ENCODE measurements at places on chromosomes 1 and 21.

DNA sequence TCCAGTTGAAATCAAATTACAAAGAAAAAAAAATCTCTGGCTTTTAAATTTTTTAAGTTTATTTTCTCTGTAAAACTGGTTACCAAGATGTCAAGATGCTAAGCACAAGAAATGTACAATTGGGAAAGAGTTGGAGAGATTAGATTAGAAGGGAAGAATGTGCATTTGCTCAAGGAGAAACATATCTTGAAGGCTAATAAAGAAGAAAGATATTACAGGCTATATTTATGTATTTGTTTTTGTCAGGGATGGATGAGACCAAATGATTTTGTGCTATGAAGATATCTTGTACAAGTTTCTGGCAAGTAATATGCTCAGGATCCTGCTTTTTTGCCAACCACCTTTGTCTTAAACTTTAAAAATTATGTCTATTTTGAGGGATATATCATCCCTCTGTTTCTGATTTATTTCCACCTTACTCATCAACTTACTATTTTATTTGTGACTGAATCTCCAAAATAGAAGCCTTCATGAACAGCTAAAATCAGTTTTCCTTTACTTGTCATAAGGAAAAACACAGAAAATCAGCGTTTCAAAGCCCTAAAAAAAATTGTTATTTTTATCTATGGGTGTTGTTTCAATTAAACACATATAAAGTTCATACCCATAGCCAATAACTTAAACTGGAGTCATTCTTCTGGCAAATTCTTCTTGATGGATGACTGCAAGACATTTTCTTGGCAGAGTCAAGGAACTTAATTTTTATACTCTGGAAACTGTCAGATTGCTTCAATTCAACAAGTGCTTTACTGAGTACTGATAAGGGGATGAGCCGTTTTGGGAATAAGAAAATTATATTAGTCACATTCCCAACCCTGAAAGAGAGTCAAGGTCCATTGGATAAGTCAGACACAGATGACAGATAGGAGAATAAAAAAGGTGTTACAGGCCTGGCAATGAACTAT, 141.8 kb downstream of the CTH start:
- DNase-seq = no peak

DNA sequence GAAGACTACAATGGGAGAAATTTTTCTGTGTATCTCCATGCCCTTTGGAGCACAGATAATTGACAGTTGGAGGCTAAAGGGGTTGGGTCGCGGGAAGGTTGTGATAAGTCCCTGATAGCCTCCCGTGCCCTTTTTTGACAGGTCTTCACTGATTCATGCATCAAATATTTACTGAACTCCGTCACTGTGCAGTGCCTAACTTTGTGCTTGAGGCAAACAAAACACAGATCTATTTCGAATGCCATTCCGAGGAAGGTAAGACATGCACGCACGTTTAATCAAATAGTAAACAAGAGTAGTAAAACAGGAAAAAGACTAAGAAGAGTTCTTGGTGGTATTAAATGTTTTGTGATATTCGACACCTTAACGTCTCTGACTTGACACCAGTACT, 494 bp upstream of the PIP5K1A start:
- no peak for DNase-seq

DNA sequence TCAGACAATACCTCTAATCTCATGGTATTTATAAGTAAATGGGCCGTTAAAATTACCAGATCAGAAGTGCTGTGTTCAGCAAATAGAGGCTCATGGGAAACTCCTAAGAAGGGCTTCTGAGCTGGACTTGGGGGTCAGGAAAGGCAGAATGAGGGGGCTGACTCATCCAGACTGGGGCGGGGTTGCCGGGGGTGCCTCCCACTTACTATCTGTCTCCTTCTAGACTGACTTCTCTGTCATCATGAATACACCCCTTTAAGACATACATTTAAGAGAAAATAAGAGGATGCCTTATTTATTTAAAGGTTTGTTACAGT, 96.0 kb upstream of the ERRFI1 start:
- no peak for DNase-seq

GRCh38 chr1:203306089-203306964, 1.0 kb downstream of the BTG2 start:
- DNase-seq = no peak

DNA sequence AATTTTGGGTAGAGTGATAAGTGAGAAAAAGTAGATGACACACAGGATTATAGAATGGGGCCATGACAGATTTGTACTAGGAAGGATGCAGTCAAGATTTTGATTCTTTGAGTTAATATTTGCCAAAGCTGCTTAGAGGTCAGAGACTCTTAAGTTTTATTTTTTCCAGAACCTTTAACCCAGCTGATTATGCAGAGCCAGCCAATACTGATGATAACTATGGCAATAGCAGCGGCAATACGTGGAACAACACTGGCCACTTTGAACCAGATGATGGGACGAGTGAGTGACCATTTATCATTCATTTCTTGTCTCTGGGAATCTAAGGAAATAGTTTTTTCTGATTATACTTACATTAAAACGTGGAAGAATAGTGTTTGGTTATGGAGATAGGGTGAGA, 16.1 kb downstream of the UBAP2L start:
- no peak for DNase-seq

DNA sequence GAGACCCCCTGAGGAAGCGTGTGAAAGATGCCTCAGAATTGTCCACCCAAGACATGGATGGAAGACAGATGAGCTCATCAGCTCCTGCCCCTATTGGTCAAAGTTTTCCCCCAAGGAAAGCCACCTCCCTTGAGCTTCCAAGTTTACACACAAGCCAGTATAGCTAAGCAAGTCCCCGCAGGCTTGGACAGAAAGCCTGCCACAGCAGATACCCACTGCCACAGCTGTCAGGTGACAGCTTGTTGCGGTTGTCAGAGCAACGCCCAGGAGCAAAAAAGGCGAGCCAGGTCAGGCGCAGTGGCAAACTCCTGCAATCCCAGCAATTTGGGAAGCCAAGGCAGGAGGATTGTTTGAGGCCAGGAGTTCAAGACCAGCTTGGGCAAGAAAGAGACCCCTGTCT, 60.9 kb upstream of the IFNAR2 start:
- no peak for DNase-seq

All from brain pericyte (primary cell).